Stimulated activated CD4-positive, alpha-beta T cell treated with anti-CD3 and anti-CD28 coated beads, Interleukin-1b, Interleukin-23, amount 100 ng/mL, for 48 hours (primary cell): ENCODE measurements at places on chromosomes 4 and X.

DNA sequence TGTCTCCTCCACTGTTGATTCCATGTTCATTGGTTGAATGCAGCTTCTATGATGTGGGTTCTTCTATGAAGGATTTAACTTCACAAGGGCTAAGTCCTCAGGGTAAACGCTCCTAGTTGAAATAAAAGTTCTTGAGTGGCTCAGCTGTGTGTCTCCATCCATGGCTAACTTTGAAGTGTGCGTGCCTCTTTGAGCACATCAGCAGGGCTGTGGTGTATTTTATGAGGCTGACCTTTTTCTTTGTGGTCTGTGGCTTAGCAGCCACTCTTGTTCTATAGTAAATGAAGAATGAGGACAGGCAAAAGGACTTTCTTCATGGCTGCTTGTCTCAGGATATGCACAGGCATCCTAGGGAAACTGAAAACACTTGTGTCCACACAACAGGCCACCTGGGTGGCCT is 88.5 kb downstream of the KIT start:
- DNase-seq, result no peak

DNA sequence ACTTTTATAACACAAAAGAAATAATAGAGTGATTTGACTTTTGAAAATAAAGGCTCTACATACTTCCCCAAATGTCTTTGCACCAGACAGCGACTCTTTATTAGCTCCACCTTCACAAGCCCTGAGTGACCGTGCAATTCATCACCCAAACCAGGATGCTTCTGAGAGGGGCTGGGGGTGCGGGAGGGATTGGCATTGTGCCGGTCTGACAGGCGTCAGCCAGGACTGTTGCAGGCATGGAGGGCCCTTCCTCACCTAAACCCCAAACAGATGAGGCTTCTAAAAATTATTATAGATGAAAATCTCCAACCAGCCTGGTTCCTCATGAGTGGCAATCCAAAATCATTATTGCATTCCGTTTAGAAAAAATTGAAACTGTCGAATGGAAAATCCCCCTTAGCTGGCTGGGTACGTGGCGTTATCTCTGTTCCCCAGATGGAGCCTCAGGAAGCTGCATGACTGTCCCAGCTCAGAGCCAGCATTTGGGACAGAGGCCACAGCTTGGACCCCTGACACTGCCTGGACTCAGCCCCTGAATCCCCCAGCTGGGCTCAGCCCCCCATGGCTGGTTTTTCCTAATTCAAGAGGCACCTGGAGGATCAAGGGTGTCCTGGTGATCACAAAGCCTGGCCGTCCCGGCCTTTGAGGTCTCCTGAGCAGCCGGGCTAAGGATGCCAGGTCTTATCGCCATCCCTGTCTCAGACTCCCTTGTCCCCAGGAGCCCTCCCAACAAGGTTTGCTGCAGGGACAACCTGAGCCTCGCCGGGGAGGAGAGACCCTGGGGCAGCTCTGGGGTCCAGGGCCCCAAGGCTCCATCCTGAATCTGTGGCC is 60.4 kb downstream of the SORCS2 start:
- DNase-seq, result no peak

- peak; percentile 73 for DNase-seq
Observed at GRCh38 chr4:1048773-1049590, 37.6 kb downstream of the FGFRL1 start.

GRCh38 chr4:23887173-23887572 is 2.7 kb downstream of the PPARGC1A start:
- DNase-seq, result no peak

DNA sequence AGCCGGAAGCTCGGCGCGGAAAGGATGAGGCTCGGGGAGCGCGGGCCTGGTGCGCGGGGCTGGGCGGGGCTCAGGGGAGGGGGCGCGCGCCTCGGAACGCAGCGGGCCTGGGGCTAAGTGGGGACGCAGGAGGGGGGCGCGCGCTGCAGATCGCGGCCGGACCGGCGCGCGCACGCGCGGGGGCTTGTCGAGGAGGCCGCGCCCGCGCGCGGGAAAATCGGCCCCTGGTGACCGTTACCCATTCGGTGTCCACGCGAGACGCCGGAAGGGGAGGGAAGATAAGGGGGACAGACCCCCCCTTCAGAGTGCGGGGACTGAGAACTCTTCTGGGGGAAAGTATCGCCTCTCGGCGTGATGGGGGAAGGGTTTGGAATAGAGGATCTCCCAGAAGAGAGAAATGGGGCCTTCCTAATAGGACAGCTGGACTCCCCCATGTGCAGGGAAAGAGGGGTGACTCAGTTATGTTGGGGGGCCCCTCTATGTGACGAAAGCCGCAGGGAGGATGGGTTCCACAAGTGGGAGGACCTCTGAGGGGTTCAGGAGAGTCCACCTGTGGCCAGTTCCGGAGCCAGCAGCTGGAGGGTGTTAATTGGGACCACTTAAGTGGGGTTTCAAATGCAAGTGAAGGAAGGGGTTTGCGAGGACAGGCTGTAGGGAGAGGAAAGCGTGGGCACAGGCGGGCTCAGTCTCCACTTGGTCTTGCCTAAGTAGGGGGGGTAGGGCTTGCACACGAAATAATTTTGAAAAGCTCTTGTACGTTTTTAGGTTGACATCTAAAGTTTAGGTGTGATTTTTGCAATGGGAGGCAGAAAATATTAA is 584 bp downstream of the SUV39H1 start:
- peak; percentile 38 for DNase-seq

DNA sequence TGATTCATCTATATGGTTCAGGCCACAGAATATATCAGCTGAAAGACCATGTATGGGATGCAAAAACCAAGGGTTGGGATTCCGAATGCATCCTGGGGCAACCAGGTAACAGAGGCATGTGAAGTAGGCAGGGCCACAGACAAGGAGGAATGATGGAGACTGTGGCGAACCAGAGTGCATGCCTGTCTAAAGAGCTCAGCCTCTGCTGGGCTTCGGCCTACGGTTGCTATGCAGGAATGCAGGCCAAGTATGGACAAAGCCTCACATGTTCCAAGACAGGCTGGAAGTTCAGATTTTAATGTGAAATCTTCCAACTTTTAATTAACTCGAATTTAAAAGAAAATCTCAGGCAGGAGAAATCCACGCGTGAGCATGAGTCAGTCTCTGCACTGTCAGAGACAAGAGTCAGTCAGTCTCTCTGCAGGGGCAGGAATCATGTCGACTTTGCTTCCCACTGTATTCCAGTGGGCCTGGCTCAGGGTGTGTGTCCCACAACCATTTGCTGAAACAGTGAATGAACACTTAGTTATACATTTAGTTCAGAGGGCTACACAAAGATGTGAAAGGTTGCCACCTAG is 344.4 kb downstream of the UNC5C start:
- no peak for DNase-seq

DNA sequence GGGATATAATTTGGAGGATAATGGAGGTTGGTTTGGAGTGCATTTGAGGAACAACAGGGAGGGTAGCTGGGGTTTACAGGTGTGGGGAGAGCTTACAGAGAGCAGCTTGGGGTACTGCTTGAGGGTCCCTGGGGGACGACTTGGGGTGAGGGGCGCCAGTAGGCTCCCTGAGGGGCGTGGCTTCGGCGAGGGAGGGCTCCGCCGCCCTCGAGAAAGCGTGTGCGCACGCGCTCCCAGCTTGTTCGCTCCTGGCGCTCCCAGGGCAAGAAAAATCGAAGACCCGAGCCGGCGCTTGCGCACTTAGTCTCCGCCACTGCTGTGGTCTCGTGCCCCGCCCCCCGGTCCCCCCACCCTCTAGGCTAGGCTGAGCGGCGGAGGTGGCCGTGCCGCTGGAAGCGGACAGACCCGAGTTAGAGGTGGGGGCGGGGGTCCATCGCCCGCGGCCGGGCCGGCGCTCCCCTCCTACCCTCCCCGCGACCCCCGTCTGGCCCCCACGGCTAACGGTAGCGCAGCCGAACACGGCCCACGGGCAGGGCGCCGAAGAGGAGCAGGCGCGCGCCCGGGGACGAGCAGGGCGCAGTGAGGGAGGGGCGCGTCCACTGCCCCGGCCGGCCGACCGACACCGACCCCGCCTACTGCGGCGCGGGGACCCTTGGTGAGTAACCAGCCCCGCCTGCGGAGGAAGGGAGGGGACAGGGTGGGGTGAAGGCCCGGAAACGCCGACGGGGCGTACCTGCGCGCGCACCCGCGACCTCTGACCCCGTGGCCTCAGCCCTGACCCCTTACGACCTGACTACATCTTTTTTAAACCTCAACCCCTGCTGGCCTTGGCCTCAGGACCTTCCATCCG is 5.4 kb upstream of the CCDC120 start:
- peak; percentile 66 for DNase-seq

DNA sequence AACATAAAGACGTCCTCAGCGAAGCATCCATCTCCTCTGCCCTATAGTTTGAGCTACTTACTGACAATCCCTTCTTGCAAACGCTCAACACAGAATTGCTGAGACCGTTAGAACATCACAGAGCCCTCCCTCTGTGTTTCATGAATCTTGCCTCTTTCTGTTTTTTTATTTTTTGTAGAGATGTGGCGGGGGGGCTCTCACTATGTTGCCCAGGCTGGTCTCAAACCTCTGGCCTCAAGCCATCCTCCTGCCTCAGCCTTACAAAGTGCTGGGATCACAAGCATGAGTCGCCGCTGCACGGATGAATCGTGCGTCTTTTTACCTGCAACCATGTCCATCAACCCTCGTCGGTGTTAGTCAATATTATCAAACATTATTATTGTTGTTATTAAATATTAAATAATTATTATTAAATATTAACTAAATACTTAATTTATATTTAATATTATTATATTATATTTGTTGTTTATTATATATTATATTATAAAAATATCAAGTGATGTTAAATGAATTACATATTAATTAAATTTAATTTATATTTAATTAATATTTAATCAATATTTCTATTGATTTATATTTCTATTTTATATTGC is 200.7 kb downstream of the CRLF2 start:
- DNase-seq, result no peak

DNA sequence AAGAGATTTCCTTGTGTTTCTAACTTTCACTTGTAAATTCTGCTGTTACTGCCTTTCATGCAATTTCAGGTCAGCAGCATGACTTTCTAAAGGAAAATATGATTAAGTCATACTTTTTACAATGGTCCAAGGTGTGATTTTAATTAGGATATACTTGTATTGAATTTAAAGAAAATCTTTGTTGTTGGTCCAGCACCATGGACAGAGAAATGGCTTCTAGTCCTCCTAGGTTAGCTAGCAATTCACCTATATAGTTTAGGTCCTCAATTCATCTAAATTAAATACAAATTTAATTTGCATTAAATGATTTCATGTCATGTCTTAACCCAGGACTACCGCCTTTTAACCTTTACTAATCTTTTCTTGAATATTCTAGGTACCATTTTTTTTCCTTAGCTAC is 304.9 kb upstream of the RPS6KA3 start:
- DNase-seq, result no peak

DNA sequence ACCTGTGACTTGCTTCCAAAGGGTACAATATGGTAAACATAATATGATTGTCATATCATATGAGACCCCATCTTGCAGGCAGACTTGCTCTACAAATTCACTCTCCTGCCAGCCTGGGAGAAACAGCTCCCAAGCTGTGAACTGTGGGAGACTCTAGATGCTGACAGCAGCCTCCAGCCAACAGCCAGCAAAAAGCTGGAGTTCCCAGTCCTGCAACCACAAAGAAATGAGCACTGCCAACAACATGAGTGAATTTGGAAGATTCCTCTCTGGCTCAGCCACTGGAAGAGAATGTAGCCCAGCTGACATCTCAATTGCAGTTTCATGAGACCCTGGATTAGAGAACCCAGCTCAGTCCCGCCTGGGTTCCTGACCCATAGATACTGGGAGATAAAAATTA is 145.4 kb downstream of the QDPR start:
- DNase-seq, result no peak

- DNase-seq, result no peak
Observed at GRCh38 chr4:3313556-3314228, 20.9 kb downstream of the RGS12 start.

DNA sequence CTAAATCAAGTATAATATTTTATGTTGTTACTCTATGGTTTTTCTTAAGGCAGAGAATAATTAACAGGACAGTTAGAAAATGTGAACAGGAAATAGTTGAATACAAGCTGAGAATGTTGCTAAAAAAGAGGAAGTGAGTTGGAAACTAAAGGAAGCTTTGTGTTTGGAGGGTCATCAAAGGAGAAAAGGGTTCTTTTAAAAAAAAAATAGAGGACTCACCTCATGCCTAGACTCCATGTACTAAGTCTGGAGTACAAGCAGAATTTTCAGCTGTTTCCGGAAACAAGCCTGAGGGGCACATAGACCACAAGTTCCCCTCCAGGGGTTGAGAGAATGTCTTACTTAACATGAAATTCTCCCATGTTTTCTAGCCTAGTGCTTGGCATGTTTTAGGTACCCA is 20.1 kb upstream of the MAP7D3 start:
- DNase-seq, result no peak

GRCh38 chrX:151871244-151871643 is 41.4 kb upstream of the MAGEA4 start:
- DNase-seq, result no peak

DNA sequence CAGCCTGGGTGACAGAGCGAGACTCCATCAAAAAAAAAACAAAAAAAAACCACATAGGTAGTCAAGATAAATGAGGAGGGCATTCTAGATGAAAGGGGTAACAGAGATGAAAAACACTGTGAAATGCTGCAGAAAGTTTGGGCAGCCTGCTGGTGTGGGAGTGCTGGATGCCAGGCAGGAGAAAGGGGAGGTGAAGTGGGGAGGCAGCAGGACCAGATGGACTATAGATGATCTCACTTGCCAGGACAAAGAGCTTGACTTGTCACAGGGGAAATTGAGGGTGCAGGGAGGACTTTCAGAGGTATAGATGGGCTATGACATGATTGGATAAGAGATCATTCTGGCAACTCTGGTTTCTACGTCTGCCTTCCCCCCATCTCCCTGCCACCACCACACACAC is 519.7 kb upstream of the ZFP42 start:
- no peak for DNase-seq

- DNase-seq, result no peak
Observed at GRCh38 chr4:167492007-167492406, 257.7 kb upstream of the SPOCK3 start.

DNA sequence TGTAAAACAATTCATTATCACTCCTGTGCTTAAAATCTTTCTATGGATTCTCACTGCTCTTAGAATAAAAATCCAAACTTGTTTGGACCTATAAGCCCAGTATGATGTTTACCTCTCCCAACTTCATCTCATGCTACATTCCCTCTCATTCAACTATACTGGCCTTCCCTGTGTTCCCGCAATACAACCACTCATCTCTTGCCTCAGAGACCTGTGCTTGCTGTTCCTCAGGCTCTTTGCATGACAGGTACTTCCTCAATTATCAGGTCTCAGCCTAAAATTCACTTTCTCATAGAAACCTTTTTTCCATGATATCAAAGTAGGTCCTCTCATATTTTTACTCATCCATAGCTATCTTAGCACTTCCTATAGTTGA is 71.7 kb downstream of the ENOX2 start:
- DNase-seq, result no peak

- no peak for DNase-seq
Observed at GRCh38 chrX:69991685-69992084, 58.1 kb downstream of the AWAT2 start.

GRCh38 chr4:169251291-169252235 is 19.2 kb downstream of the SH3RF1 start:
- no peak for DNase-seq

DNA sequence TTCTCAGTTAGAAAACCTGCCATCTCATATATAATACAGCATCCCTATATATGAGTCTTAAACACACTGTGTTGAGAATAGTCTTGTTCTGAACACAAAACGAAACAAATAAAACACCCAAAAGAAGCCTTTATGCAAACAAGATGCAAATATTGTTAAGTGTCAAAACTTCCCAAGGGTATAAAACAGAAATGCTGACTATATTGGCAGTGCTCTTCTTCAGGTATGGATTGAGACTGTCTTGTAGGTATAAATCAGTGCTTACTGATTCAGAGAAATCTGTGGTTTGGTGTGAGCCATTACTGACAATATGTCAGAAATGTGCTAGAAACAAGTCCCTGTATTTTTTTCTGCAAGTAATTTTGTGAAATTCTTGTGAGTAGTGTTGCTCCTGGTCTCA is 82.8 kb upstream of the CTSO start:
- DNase-seq, result no peak
